ENCODE measurements at places on chromosomes 16 and 17.

- no peak for DNase-seq
Measured at GRCh38 chr17:21613071-21613429, 79.3 kb upstream of the KCNJ18 start.

GRCh38 chr17:73476890-73477350 lies 165.1 kb upstream of the CDC42EP4 start:
- no peak for DNase-seq

GRCh38 chr16:66041907-66042306 lies 324.6 kb upstream of the CDH5 start:
- no peak for DNase-seq

DNA sequence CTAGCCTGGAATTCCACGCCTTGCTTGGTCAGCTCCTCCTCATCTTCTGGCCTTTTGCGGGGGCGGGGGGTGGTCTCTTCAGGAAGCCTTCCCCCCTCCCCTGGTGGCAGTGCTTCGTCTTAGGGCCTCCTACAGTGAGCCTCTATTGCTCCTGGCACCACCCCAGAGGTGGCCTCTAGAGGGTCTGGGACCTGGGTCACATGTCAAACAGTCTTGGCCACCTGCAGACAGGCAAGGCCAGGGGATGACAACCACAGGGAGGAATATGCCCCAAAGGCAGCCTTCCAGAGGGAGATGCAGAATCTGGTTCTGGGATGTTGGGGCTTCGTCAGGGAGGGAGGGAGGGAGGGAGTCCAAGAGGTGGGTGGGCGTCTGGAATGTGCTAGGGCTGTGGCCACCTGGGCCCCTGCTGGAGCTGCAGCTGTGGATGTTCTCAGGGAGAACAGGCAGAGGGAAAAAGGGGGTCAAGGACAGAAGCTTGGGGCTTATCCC lies 50.6 kb downstream of the SMPD3 start:
- no peak for DNase-seq

- no peak for DNase-seq
Measured at GRCh38 chr17:82844796-82845162, 5.0 kb upstream of the ZNF750 start.

DNA sequence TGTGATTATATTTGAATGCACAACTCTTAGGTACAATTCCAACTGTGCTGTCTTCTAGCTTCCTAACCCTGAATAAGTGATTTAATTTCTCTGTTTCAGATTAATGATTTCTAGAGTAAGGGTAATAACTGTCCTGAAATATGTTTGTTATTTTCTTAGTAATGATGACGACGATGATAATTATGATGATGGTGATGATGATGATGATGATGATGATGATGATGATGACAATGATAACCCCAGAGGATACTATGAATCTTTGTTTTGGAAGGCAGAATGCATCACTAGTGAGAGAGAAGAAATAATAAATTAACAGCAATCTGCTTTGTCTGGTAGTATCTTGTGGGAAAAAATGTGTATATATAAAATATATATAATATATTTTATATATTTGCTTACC lies 317.1 kb upstream of the CDH8 start:
- no peak for DNase-seq

DNA sequence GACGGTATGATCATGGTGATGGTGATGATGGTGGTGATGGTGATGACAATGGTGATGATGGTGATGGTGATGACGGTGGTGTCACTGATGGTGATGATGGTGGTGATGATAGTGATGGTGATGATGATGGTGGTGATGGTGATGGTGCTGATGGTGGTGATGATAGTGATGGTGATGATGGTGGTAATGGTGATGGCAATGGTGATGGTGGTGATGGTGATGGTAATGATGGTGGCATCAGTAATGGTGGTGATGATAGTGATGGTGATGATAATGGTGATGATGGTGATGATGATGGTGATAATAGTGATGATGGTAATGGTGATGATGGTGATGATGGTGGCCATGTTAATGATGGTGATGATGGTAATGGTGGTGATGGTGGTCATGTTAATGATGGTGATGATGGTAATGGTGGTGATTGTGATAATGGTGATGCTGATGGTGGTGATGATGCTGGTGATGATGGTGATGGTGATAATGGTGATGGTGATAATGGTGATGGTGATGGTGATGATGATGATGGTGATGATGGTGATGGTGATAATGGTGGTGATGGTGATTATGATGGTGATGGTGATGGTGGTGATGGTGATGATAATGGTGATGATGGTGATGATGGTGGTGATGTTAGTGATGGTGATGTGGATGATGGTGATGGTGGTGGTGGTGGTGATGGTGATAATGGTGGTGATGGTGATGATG lies 107.2 kb downstream of the C16orf95 start:
- DNase-seq, result no peak

GRCh38 chr17:49580055-49580721 lies 4.5 kb downstream of the NXPH3 start:
- DNase-seq, result no peak

- DNase-seq, result no peak
Measured at GRCh38 chr17:18278867-18279266, 18.4 kb downstream of the MIEF2 start.

- DNase-seq, result no peak
Measured at GRCh38 chr17:81655378-81656117, 794 bp downstream of the PDE6G start.

DNA sequence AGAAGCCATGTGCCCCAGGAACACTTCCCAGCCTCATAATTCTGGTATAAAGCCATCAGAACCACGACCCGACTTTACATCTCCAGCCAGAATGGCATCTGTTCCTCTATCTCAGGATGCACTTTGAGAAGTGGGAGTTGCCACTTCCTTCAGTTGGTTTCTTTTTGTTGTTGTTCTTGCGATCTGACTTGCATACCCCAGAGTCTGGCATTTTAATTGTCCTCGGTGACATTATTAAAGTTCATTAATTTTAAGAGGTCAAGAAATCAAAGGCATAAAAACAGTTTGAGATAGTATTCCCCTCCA lies 13.5 kb downstream of the MARCHF10 start:
- no peak for DNase-seq

DNA sequence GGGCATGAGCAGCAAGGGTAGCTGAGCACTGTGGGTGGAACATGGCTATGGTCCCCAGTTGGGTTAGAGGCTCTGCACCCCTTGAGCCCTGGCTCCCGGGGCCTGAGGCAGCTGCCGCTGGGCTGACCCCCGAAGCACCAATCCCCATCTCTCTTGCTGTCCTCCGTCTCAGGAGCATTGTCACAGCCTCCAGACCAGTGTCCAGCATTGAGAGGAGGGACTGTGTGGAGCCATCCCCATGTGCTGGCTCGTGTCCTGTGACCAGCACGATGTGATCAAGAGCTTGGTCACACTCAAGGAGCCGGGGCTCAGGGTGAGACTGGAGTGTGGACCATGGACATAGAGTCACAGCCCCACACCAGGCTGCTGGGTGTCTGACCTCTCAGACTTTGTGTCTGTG lies 2.9 kb downstream of the SMTNL2 start:
- no peak for DNase-seq

DNA sequence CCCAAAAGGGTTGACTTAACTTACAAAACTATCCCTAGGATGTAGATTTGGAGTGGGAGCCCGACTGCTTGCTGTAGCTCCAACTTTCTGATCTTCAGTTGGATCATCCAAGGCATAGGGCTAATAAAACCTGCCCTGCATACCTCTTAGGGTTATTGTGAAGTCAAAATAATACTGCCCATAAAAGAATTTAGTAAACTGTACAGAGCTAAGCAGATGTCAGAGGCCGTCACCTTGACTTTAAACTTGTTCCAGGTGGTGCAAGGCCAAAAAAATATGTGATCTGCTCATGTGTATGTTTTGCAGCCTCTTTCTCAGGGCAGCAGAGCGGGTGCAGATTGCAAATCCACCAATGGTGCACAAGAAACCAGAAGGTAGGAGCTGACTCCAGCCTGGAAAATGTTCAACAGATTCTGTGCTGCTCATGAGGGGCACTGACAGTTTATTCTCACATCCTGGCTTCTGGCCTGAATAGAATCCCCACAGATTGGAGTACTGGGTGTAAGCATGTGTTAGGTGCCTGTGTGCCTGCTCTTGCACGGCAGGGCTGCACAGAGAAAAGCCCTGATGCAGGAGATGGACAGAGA lies 180.7 kb downstream of the MAP2K4 start:
- DNase-seq, result no peak

- no peak for DNase-seq
Measured at GRCh38 chr17:57873261-57874057, 23.6 kb upstream of the MRPS23 start.

DNA sequence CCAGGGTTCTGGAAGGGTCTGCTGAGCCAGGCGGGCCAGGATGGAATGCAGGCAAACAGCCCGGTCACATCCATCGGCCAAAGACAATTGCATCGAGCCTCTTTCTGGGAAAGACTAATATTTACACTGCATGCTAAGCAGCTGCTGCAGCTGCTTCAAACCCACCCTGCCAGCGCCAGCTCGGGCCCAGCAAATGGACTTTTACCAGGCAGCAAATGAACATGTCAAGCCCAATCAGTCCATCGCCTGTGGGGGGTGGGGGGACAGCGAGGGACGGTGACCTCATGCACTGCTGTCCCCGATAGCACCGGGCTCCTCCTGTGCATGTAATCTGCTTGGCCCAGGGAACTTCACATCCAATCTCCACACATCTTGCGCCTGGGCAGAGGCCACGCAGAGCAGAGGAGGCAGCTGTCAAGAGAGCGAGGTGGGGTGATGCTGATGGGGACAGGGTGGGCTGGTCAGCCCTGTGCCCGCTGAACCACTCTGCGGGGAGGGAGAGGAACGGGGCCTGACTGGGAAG lies 39.4 kb upstream of the CDH5 start:
- no peak for DNase-seq

- no peak for DNase-seq
Measured at GRCh38 chr16:51649631-51650030, 498.6 kb upstream of the SALL1 start.

DNA sequence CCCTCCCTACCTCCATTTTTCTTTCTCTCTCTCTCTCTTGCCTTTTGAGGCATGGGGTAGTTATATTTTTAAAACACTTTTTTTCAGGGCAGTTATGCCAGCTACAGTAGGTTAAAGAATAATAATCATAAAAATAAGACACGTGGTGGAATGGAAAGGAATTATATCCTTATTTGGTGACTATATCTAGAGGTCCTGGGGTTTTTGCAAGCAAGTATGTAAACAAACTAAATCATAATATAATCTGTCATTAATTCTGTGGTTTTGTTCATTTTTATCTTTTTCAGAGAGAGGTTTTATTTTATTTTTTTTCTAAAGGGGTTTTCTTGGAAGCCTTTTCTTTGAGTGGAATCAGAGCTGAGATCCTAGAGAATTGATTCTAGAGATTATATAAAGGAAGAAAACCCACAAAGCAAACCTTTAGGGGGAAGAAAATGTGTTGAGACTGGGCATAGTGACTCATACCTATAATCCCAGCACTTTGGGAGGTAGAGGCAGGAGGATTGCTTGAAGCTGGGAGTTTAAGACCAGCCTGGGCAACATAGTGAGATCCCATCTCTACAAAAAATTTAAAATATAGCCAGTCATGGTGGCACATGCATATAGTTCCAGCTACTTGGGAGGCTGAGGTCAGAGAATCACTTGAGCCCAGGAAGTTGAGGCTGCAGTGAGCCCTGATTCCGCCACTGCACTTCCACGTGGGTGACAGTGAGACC lies 53.2 kb downstream of the NQO1 start:
- DNase-seq, result no peak

DNA sequence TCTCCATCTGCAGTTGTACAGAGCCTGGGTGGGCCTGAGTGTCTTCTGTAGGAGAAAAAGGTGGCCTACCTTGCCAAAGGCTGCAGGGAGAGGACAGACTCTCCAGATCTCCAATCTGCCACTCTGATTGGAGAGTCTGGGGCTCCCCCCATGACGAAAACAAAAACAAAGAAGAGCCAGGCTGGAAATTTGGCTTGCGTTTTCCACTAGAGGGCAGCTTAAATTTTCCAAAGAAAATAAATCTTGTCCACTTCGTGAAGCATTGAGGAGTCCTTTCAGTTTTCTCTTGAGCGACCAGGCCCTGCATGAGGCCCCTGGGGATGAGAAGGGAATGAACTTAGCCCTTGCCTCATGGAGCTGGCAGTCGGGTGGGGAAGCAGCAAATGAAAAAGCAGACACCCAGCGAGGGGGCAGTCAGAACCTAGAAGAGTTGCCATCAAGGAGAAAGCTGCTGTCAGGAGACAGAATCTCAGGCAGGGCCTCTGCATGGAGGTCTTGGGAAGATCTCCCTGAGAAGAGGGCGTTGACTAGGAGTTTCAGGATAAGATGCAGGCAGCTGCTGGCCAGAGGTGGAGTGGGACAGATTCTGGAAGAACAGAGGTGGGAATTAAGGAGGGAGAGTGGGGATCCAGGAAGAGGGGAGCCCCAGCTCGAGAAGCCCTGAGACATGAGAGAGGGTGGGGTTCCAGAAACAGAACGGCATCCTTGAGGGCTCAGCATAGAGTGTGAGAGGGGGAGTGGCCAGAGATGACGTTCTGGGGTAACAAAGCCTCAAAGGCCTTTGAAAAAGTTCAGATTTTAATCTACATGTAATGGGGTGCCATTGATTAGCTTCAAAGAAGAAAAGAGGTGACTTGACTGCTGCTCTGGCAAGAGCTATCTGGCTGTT lies 8.4 kb upstream of the SHCBP1 start:
- no peak for DNase-seq

DNA sequence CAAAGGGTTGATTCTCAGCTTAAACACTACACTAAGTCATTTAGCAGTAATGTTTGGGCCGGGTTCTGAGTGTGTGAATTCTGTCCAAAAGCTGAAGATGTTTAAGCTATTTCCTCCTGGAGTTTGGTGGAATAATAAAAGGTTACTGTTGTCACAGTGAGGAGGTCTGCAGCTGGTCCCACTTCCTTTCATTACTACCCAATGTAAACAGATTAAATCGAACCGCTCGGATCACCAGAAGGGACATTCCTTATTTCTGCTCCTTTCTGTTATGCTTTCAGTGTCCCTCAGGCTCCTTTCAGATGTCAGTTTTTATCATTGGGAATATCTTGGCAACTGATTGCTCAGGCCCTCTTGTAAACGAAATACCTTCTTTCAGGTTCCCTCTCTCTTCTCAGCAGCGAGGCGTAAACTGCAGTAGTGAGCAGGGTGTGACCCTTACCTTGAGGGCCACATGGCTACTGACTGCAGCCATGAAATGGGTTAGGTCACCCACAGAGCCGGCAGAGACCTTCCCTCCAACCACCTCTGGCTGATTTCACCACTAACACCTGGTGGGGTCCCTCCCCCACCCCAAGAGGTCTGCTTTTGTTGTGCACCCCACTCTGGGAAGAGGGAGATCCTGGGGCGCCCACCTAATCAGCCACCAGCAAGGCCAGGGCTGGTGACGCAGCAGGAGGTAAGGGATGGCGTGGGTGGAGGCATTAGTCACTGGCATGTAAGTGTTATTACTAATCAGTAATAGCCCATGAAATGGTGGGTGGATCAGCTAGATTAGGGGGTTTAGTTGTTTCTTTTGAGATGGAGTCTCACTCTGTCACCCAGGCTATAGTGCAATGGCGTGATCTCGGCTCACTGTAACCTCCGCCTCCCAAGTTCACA lies 117.6 kb downstream of the VPS53 start:
- peak; percentile 11 for DNase-seq

GRCh38 chr17:15321556-15322251 lies 19.7 kb downstream of the TEKT3 start:
- no peak for DNase-seq
